Stimulated activated CD8-positive, alpha-beta memory T cell treated with anti-CD3 and anti-CD28 coated beads, Interleukin-2, amount 100 ng/mL, for 48 hours (primary cell): ENCODE measurements at places on chromosomes 6 and 20.
A peak's percentile ranks its signal among the peaks of the same experiment; 100 is the strongest.

DNA sequence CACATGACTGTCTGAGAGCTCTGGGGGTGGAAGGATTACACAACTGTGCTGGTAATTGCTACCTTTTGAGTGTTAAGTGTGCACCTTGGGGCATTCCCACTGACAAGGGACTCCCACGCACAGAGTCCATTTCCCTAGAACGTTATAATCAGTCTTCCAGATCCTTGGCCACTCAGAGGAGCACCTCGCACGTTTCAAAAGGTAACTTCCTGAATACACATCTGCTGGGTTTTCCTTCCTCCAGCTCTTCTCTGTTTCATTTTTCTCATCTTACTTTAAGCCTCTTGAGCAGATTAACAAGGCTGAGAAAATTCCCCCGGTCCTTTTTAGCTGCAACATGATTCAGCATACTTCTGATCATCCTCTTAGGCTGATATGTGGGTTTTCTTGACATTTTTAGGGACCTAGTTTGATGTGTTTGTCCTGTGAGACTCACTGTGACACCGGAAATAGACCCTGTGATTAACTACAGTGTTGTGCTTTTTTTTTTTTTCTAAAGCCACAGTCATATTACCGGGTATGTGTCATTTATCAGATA is 98.4 kb upstream of the DUSP22 start:
- no peak for DNase-seq

- no peak for DNase-seq
Measured at GRCh38 chr20:47432834-47433210, 68.9 kb upstream of the NCOA3 start.

- no peak for DNase-seq
Measured at GRCh38 chr6:112745765-112746164, 398.6 kb downstream of the RFPL4B start.

DNA sequence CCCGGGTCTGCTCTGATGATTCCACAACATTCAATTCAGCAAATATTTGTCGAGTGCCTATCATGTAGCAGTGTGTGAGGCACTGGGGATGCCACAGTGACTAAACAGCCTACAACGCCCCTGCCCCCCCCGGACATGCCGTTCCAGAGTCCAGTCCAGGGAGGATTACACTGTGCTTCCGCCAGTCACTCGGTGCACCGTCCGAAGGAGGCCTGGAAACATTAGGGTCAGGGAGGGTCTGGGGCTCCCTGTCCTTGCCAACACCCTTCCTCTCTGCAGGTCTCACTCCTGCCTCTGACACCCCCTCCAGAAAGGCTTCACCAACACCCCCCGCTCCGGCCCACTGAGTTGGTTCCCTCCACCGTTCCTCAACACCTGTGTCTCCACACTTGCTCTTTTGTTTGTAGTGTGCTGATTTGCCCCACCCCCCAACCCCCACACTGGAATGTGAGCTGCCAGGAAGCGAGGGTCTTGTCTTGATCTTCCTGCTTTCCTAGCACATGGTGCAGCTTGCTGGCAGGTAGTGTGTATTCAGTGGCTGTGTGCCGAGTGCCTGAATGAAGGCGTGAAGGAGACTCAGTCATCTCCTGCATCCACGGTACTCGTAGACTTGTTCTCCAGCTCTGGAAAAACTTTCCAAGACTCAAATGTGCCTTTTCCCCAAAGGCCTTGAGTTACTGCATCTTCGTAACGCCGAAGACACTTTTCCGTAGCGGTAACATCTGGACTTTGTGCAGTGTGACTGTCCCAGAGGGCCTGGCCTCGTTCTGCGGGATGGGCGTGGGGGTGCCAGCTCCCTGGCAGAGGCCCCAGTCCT is 150.4 kb downstream of the ZDHHC14 start:
- no peak for DNase-seq

DNA sequence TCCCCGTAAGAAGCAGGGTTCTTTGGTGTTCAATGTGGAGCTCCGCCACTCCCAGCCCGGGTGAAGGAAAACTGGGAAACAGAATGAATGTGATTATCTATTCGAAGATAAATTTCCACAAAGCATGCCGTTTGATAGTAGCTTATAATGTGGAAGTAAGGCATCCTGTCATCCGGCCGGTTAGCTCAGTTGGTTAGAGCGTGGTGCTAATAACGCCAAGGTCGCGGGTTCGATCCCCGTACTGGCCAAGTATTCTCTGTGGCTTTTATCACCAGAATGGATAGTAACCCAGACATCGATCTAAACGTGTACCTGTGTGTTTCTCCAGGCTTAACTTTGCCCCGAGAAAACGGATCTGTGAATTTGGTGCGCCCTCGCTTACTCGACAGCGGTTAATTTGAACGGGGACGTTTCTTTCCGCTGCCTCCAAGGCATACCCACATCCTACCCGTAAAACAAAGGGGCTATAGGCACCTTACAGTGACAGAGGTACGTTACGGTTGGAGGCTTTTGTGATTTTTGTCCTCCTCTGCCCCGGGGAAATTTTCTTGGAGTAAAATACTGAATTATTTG is 215.2 kb upstream of the ZNF184 start:
- DNase-seq = peak; percentile 78

DNA sequence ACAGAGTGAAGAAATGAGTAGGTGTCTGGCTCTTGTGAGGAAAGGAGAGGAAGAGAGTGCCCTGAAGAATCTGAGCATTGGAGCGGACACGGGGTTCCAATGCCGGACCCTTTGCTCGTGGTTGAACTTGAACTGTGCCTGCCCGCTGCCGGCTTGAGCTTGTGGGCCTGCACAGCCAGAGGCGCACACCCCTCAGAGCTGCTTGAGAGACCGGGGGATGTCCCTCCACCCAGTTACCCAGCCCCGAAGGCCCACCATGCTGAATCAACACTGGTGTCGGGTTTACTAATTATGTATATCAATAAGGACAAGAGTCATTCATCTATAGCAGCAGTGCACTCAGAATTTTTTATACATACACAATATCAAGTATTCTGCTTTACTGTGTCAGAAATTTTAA is 218.3 kb upstream of the CST7 start:
- no peak for DNase-seq

- no peak for DNase-seq
Measured at GRCh38 chr6:149007846-149008245, 261.0 kb downstream of the UST start.

DNA sequence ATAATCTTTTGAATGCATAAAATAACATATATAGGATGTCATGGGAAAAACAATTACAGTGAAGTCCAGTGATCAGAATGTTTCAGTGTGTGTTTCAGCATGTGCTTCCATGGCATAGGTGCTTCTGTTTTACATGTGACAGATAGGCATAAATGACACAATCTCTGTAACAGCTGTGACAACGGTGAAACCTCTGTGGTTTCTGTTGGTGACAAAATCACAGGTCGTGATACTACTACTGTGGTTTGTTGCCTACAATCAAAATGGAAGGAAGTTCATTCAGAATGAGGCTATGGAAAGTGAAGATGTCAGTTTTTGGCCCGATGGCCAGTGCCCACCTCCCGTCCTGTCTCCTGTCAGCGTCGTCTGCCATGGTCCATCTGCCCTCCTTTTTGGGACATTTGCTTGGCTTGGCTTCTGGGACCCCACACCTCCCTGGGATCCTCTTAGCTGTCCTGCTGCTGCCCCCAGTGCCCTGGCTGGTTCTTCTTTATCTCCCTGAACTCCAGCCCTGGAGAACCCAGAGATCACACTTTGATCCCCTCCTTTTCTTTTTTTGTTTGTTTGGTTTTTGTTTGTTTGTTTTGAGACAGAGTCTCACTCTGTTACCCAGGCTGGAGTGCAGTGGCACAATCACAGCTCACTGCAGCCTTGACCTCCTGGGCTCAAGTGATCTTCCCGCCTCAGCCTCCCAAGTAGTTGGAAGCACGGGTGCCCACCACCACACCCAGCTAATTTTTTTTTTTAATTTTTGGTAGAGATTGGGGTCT is 79.3 kb upstream of the NAA20 start:
- no peak for DNase-seq

- no peak for DNase-seq
Measured at GRCh38 chr6:89613790-89614189, 24.8 kb downstream of the LYRM2 start.

GRCh38 chr20:19758501-19759331 is 658 bp downstream of the RIN2 start:
- DNase-seq = no peak

GRCh38 chr6:90098001-90098531 is 198.6 kb downstream of the BACH2 start:
- DNase-seq = no peak

- no peak for DNase-seq
Measured at GRCh38 chr6:44855562-44856411, 468.3 kb downstream of the CDC5L start.

- no peak for DNase-seq
Measured at GRCh38 chr6:136465766-136466303, 84.4 kb downstream of the MAP7 start.

GRCh38 chr6:99545442-99545841 is 23.0 kb downstream of the CCNC start:
- DNase-seq = no peak

DNA sequence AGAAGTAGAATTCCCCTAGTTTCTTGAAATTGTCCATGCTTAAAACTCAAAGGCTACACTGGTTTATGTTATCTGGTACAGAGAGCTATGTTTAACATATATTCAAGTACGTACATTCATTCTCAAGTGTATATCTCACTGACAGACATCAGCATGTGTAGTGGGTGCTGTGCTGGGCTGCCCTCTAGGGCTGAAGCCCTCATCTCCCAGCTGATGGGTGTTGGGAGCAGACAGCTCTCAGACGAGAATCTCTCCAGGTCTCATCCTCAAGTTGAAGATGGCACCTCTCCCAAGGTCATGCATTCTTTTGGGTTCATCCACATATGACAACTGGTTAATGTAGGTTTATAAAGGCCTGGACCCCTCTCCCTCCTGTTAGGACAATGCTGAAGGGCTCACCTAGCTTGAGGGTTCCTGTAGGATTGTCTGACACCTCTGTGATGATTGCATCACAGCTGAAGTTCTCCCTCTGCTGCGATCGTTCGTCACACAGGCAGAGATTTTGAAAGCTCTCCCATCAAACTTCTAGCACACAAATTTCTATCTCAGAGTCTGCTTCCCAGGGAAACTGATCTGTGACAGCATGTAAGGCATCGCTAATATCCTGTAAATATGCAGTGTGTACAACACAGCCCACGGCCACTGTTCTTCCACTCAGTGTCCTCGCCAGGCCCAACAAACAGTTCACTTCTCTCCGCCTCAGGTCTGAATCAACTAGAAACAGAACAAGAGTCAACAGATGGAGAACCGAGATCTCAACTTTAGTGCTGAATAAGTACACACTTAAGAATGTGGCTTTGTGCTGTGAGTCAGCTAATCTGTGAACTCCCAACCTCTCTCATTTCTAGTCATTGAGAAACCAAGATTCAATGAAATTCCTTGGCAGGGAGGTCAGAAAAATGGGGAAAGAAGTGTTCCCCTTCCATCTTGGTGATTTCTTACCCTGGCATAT is 43.2 kb downstream of the PREP start:
- no peak for DNase-seq

GRCh38 chr6:87071683-87072082 is 23.2 kb downstream of the CGA start:
- DNase-seq = no peak

GRCh38 chr6:85797993-85798392 is 155.3 kb upstream of the SYNCRIP start:
- DNase-seq = no peak

GRCh38 chr20:36823121-36823520 is 49.6 kb upstream of the DSN1 start:
- no peak for DNase-seq

GRCh38 chr6:11221623-11222384 is 10.7 kb downstream of the NEDD9 start:
- DNase-seq = no peak

GRCh38 chr20:62254021-62254724 is 15.9 kb downstream of the OSBPL2 start:
- no peak for DNase-seq

GRCh38 chr6:141443668-141444289 is 688.9 kb upstream of the GJE1 start:
- DNase-seq = no peak

GRCh38 chr20:62357187-62357667 is 9.9 kb downstream of the LAMA5 start:
- no peak for DNase-seq

DNA sequence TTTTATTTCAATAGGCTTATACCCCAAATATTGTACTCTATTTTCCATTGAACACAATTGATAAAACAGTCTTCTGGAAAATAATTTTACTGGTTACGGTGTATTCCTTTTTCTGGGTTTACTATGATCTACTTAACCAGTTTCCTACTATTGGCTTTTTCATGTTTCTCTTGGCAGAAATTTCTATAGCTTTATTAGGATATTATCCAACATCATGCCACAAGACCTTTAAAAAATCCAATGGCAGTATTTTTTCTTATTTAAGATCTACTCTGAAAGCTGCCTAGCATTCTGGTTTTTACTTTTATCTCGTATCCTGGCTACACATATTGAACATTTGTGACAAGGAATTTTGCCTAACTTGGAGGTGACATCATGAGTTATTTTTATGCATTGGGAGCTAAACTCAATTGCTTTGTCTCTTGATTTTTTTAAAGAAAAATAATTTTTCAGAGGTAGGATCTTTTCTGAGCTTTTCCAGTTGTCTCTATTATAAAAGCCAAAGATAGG is 45.5 kb downstream of the SLC9A8 start:
- DNase-seq = no peak

DNA sequence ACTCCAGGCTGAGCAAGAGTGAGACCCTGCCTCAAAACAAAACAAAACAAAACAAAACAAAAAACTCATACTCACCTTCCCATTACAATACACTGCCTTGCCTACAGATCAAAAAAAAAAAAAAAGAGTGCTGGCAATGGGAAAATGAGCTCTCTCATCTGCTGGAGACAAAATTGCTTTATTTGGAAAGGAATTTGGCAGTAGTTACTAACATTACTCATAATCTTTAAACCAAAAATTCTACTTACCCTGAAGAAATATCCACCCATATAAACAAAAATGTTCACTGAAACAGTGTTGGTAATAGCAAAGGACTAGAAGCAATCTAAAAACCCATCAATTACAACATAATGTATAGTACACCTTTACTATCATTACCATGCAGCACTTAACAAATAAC is 120.4 kb downstream of the RNGTT start:
- no peak for DNase-seq

DNA sequence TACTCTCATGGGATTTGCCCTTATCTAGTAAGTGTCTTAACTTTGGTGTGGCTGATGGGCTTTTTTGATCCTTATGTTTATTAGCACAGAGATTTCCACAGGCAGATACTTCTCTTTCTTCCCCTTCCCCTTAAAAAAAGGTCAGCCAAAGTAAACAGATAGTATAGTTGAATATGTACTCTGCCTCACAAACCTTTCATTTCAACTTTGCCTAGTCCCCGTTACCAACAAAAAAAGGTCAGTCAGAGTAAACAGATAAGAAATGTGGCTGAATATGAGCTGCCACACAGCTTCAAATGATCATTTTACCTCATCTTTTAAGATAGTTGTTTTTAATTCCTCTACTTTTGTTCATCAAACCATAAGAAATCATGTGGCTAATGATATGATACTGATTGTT is 34.1 kb upstream of the SLC35D3 start:
- DNase-seq = no peak

- DNase-seq = no peak
Measured at GRCh38 chr6:18883851-18884250, 496.7 kb downstream of the RNF144B start.
